ENCODE measurements at places on chromosomes 4 and X.

DNA sequence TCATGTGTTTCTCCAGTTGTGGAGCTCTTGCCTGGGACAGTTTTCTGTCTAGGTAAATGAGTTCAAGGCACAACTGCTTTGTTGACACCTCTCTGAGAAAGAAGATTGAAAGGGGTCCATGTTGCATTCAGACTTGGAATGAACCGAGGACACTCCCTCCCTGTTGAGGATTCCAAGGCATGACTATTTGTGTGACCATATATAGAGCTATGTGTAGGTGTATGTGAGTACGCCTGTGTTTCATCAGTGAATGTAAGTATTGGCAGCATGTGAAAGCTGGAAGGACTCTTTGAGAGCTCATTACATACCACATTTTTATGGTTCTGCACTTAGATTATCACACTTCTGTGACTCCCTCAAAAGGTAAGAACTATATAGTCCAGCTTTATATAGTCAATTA, 3.4 kb downstream of the HEPH start:
- no peak for DNase-seq

DNA sequence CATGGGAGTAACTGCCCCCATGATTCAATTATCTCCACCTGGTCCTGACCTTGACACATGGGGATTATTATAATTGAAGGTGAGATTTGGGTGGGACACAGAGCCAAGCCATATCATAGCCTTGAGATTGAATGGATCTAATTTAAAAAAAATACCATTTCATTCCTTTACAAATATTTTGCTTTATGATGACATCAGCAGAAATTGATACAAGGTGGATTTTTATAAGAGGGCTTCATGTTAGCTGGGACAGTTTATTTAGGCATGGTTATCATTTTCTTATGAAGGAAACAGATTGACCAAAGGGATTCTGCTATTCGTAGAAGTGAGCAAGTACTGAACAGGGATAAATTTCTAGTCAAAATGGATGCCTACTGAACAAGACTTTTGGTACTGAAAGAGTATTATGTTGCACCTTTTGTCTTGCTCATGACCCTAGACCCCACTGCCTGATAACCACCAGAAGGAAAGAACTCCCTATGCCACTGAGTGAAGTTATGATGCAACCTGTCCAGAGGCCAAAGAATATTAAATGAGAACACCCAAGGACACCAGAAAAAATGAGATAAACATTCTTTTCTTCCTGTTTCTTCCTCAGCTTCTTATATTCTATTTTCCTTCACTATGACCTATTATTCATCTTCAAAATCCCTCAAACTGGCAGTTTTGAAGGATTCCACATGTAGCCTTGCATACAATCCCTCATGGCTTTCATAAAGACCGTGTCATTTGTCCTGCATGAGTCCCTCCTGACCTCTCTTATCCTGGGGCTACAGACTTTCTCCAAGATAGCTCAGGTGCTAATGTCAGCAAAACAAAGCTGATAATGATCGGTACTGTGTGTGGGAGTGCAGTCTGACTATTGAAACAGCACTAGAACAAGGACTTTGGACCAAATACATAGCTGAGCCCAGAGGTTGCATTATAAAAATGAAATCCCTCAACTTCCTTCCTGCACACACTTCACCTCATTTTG, 118.3 kb downstream of the AFF2 start:
- no peak for DNase-seq

DNA sequence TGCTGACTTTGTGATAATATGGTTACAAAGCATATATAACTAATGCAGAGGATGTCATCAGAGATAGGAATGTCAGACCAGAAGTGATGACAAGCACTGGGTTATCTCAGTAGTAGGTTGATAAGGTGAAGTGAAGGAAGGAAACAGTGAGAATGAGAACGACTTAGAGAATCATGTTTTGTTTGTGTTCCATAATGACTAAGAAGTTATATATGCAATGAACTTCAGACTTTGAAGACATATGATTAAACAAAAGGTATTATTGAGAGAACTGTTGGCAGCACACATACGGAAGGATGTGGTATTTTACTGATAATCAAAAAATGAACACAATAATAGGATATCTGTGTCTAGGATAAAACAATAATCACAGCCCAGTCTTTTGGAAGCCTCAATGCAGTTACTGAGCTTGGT, 18.3 kb upstream of the HHIP start:
- no peak for DNase-seq

DNA sequence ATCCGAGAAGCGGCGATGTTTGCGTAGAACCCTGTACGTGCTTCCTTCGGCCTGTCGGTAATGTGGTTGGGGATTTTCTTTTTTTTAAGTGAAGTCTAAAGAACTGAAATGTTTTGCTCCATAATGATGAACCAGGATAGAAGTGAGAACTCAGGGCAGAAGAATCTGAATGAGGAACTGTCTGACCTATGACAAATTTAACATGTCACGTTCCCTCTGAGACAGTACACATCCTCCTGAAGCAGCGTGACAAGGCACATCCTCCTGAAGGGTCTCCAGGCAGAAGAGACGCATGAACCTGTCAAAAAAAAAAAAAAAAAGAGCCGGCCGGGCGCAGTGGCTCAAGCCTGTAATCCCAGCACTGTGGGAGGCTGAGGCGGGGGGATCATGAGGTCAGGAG, 6.2 kb downstream of the CSF2RA start:
- no peak for DNase-seq

GRCh38 chr4:102441978-102442911, 58.9 kb upstream of the NFKB1 start:
- no peak for DNase-seq

GRCh38 chr4:17515445-17516407, 761 bp downstream of the CLRN2 start:
- no peak for DNase-seq

DNA sequence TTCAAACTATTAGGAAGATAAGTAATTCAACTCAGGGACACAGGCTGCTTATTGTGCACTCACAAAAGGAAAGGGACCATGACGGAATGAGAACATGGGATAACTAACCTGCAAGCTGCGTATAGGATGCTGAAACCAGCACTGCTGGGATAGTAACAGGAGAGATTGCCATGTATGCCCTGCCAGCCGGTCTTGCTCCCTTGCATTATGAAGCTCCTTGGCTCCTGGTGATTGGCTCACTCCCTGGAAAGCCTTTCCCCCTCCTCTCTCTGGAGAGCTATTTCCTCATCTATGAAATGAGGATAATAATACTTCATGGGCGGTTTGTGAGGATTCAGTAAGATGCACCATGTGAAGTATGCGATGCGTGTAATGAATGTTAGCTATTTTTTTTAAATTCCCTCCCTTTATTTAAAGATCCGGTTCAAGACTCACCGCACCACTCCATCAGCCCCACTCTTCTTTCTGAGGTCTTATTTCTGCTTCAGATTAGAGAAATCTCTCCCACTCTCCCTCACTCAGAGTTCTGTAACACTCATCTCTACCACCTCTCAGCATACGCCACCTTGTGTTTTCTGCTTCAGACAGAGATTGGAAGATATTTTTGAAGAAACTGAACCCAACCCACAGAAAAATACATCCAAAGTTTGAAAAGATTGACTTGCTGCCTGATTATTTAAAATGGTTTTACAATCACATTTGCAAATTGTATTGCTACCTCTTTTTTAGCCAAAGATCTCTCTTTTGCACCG, 18.4 kb downstream of the MSMO1 start:
- no peak for DNase-seq

DNA sequence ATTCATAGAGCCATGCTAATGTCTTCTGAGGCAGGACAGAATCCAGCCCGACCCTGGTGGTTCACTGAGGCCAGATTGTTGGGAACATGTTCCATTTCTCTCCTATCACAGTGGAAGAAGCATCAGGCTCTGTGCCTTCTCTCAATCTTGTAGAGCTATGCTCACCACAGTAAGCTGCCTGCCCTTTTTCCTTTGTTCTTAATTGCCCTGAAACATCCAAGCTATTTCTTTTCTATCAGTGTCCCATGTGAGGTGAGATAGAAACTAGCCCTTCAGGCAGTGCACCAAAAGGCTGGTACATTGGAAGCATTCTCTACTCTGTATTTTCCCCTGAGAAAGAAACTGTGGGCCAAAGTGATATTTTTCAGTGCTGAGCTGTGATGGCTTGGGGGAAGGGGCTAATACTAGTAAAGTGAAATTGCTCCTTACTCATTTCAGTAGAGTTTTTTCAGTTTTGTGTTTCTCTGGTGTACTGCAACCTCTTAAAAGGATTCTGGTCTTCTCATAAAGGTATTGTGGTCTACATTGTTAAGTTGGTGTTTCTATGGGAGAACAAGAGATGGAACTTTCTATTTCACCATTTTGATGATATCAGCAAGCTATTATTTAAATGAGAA, 611.2 kb downstream of the RPA4 start:
- DNase-seq = no peak
